ENCODE measurements at places on chromosomes 6 and 20.

GRCh38 chr6:168563656-168564055 is 122.7 kb downstream of the SMOC2 start:
- no peak for DNase-seq

DNA sequence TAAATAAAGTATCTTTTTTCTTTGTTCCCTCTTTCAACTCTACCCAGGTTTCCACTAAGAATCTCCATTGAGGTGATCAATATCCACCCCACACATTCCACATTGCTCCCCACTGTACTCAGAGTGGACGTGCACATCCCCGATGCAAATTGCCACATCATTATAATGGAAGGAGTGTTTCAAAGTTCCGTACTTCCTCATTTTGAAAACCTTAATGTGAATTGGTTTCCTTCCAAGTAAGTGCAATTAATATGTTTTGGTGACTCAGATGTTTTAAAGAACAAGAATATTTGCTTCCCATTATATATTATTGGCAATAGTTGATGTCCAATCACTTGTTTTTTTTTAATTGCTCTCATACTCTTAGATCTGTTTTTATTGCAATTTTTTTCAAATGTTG is 463.6 kb downstream of the HACE1 start:
- no peak for DNase-seq

DNA sequence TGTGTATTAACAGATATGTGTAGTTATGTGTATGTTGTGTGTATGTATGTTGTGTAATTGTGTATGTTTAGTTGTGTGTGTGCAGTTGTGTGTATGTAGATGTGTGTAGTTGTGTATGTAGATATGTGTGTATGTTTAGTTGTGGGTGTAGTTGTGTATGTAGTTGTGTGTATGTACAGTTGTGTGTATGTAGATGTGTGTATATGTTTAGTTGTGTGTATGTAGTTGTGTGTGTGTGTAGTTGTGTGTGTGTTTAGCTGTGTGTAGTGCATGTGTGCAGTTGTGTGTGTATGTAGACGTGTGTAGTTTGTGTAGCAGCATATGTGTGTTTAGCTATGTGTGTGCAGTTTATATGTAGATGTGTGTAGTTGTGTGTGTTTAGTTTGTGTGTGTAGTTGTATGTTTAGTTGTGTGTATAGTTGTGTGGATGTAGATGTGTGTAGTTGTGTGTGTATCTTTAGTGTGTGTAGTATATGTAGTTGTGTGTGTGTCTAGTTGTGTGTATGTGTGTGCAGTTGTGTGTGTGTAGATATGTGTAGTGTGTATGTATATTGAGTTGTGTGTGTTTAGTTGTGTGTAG is 16.3 kb downstream of the SIRT5 start:
- no peak for DNase-seq

- no peak for DNase-seq
These were observed 16.5 kb downstream of the SNAI1 start for GRCh38 chr20:49999329-49999728.

DNA sequence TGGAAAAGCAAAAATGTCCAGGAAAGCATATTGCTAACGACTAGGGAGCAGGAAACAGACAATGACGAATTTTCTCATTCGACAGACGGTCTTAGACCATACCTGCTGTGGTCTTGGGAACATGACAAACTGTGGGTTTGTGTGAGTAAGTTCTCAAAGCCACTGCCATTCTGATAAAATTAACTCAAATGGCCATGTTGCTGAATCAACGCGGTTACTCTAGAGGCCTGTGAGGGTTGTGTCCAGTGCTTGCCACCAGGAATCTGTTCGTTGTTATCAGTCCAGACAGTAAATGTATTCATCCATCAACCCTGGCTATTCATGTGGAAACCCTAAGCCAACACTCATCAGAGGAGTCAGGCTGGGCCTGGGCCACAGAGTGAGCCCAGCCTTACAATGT is 124.3 kb downstream of the MYLK4 start:
- DNase-seq, result no peak

DNA sequence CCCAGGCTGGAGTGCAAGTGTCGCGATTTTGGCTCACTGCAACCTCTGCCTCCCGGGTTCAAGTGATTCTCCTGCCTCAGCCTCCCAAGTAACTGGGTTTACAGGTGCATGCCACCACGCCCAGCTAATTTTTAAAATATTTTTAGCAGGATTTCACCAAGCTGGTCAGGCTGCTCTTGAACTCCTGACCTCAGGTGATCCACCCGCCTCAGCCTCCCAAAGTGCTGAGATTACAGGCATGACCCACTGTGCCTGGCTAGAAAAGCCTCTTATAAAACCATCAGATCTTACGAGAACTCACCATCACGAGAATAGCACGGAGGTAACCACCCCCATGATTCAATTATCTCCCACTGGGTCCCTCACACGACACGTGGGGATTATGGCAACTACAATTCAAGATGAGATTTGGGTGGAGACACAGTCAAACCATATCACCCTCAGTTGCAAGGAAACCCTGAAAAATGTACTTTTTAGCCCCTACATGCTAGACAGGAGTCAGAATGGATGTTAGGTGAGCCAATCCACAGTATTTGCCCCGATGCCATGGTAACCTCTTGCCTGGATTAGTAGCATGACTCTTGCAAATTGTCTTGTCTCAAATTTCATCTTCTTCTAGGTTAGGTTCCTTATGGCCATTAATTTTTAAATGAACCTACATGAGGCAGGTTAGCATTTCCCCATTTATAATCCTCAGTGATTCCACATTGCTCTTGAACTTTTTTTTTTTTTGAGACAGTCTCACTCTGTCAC is 17.1 kb upstream of the SASH1 start:
- no peak for DNase-seq

GRCh38 chr20:17659801-17660200 is 22.2 kb downstream of the RRBP1 start:
- DNase-seq, result no peak

DNA sequence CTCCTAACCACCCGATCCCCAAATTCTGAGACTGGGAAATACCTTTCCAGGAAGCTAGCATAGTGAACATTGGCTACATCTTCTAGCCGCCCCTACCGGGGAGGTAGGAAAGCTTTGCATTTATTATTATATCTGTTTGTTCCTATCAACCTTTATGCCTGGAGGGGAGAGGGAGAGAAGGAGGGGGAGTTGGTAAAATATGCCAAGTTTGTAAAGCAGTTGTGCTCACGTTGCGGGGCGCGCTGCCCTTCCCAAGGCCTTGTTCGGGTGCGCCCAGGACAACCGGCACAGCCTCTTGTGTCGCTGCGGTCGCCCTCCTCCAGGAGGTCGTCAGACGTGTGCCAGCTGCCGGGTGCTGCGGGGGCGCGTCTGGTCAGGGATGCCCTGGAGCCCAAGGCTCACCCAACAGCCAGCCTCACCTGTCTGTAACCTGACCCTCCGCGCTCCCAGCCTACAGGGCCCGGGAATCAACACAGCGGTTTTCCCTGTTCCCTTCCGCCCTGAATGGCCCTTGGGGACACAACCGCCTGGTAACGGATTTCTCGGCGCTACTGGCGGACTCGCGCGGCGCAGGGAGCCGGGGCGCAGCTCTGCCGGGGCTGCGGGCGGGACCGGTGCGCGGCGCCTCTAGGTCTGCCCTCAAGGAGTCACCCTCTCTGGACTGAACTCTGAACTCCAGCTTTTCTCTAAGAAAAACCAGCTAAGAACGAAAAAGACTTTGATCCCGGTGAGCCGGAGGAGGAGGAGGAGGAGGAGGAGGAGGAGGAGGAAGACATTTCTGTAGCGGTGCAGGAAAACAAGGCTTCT is 1.1 kb upstream of the OVOL2 start:
- DNase-seq, result no peak

DNA sequence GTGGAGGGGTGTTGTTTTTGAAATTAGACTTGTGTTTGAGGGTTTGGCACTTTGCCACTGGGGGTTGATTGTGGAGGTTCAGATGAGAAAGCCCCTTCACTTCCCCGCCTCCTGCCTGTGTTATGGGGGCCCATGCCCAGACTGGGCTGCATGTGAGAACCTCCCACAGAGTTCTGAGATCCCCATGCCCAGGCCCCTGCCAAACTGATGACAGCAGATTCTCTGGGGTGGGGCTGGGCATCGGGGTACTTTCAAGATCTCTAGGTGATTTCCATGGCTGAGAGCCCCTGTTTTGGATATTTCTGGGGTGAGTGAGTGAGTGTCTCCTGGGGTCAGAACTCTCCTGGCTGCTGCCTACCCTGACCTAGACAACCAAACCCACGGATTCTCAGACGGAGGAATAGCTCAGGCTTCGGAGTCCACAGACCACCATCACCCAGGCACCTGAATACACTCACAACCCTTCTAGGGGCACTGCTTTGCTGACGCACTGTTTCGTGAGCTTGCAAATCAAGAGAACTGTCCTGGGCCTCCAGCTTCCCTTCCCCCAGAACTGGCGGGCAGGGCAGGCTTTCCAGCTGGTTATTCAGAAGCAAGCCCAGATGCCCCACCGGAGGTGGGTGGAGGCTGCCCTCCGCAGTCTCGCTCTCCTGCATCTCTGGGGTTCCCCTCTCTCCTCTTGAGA is 6.3 kb downstream of the BCAS1 start:
- DNase-seq, result no peak

GRCh38 chr20:24305371-24305770 is 164.1 kb upstream of the SYNDIG1 start:
- DNase-seq, result no peak

GRCh38 chr6:88492241-88492640 is 326.1 kb upstream of the CNR1 start:
- peak; percentile 65 for DNase-seq

DNA sequence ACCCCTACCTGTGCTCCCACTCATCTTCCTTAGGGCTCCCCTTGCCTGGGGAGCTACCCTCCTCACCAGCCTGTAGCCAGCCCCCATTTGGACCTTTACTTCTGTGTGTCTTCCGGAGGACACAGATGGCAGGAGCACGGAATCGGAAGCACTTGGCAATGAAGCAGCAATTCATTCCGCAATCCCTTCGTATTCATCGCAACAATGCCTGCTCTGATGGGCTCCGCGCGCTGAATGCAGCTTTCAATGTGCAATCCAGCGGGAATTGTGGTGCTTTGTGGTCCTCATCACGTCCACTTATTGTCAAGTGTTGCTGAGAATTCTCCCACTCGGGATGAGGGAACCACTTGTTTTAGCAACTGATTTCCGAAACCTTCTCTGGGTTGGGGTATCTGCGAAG is 336.0 kb downstream of the DHX35 start:
- no peak for DNase-seq

- DNase-seq, result no peak
These were observed 153.7 kb upstream of the THBS2 start for GRCh38 chr6:169407325-169407724.
